ENCODE measurements at places on chromosomes 12 and 14.
A peak's percentile ranks its signal among the peaks of the same experiment; 100 is the strongest.

GRCh38 chr12:90618586-90618985 is 336.4 kb downstream of the CCER1 start:
- no peak for DNase-seq

DNA sequence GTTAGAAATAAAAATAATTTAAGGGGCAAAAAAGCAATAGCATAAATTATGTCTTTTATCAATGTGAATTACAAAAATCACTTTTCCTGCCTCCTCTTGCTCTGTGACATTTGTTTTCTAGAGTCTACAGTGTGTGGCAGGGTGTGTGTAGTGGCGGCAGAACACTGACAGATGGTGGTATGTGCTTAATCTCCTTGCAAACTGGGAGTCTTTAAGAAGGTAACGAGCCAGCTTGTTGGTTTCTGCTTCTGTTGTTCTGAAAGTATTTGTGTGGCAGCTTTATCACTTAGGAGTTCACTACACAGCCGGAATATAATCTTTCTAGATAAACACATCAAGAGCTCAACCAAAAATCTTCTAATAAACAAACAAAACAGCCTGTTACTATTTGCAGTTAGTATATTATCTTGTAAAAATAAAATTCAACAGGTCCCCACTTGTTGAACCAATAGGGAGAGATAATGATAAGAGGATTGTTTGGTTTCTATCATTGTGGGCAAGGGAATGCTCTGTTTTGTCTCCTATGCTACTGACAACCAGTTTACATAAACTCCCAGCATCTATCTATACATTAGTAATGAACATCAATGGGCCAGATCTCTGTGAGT is 13.0 kb downstream of the CDKL1 start:
- no peak for DNase-seq

GRCh38 chr14:94644102-94644535 is 31.9 kb downstream of the SERPINA3 start:
- DNase-seq = no peak

GRCh38 chr12:121013715-121014114 is 2.6 kb downstream of the C12orf43 start:
- no peak for DNase-seq

DNA sequence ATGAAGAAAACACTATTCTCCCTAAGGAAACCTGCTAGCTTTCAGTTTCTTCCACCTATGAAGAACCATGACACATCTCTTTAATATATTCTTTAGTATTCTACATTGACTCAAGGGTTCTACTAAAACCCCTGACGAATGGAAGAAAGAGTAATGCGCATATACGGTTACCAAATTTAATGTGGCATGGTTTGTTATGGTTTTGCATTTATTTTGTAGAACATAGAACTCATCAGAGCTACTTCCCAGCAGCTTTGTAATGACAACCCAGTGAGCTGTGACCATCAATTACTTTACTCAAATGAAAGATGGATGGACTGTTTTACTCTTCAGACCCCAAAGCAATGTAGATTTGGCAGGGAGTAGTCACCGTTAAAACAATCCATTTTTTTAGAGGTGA is 19.2 kb downstream of the PTHLH start:
- DNase-seq = no peak

DNA sequence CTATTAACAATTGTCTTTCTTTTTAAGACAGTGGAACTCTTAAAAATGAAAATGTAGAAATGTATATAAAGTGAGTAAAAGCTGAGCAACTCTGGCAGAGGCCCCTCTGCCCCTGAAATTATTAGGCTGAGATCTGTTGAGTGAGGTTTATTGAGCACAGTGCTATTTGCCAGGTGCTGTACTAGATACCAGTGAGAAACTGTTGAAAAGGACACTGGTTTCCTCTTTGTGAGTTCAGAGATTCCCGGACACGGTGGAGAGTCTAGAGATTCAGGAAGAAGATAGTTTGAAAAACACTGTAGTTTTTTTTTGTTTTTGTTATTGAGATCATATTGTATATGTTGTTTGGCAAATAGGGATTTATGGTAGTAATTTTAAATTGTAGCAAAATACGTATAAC is 11.2 kb downstream of the ACVR1B start:
- DNase-seq = no peak

DNA sequence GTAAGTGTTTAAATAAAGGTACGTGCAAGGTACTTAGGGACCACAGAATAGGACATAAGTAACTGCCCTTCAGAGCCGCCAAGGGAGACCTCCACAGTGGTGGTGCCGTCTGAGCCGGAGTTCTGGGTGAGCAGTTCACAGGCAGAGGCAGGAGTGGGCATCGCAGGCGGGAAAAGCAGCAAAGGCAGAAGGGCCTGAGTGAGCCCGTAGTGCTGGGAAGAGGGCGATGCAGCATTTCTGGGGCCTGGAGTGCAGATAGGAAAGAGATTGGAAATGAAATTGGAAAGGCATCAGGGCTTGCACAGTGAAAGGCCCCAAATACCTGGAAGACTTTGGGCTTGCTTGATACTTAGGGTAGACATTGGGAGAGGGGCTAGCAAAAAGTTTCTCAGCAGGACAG is 32.9 kb downstream of the EVL start:
- DNase-seq = no peak

DNA sequence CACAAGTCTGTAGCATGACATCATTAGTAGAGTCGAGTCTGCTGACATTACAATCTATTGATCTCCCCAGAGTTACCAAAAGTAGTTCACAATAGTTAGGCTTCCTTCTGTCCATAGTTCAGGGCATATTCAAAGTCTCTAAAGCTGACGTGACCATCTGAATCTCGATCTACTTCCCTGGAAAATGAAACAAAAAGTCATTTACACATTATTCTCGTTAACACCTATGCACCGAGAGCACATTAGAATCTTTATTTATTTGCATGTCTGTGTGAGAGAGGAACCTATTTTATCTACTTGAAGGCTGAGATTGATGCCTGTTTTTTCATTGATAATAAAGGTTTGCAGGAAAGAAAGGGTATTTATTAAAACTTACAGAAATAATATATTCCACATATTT is 157.4 kb downstream of the EFCAB11 start:
- no peak for DNase-seq

- DNase-seq = no peak
Observed at GRCh38 chr14:37202812-37203211, 5.1 kb downstream of the MIPOL1 start.

DNA sequence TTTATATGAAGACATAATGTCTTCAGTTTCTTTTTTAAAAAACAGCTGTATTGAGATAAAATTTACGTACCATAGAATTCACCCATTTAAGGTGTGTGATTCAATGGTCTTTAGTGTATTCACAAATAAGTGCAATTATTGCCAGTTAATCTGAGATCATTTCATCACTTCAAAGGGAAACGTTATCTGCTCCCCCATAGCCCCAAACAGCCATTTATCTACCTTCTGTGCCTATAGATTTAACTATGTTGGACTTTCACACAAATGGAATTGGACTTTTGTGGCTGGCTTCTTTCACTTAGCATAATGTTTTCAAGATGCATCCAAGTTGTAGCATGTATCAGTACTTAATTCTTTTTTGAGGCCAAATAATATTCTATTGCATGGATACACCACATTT is 9.7 kb downstream of the PNP start:
- DNase-seq = no peak

DNA sequence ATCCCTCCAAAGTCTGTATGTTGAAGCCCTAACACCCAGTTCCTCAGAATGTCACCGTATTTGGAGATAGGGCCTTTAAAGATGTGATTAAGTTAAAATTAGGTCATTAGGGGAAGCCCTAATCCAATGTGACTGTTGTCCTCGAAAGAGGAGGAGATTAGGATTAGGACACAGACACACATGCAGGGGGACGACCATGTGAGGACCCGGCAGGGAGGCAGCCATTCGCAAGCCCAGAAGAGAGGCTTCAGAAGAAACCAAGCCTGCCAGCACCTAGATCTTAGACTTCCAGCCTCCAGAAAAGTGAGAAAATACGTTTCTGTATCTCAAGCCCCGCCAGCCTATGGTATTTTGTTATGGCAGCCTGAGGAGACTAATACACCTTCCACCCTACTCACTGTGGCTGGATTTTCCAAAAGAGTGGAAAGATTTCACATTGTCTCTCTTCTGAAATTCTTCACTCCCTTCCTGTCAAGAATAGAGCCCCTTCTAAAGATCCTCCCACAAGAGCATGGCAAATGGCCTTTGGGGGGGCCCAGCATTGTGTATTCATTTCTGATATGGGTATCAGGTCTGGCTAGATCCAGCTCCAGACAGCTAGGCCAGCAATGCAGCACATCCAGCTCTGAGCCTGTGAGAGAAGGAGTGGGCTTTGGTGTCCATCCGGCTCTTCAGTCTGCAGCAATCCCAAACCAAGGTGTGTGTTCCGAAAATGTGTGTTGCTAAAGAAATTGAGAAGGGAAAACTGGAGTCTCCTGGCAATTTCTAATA is 15.4 kb upstream of the UBC start:
- no peak for DNase-seq

DNA sequence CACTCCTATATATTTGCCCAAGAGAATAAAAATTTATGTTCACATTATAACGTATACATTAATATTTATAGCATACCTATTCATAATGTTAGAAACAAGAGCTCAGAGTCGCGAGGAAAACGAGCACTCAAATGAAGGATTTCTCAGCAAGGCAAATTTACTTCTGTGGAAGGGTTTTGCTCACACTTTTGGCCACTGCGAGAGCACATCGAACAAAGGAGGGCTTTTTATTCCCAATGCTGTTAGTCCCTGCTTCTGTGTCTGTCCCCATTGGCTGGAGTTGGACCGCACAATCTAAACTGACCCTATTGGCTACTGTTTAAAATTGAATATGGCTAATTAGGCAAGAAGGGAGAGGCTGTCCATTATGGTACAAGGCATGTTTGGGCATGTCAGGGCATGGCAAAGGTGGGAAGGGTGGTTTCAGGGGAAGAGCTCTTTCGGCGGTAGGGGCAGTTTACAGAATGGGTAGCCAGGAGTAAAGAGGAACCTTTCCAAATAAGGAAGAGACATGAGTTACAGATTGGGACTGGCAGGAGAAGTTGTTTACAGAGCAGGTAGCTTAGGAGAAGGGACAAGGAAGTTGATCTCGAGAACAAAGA is 702.9 kb downstream of the TRHDE start:
- no peak for DNase-seq

DNA sequence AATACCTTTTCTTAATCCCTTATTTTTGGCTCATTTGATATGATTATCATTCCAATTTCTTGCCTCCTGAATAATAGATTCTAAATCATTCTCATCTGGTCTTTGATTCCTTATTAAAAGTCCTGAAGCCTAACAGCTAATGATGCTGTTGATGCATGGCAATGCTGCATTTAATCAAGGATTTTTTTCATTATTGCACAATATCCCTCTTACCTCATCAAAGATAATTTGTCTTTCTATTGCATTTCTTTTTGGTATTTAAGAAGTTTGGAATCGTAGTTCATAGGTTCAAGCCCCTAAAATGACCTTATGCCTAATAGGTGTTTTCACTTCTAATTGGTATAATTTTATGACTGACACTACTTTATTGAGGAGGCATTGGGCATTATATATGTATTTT is 648.2 kb upstream of the STXBP6 start:
- no peak for DNase-seq

DNA sequence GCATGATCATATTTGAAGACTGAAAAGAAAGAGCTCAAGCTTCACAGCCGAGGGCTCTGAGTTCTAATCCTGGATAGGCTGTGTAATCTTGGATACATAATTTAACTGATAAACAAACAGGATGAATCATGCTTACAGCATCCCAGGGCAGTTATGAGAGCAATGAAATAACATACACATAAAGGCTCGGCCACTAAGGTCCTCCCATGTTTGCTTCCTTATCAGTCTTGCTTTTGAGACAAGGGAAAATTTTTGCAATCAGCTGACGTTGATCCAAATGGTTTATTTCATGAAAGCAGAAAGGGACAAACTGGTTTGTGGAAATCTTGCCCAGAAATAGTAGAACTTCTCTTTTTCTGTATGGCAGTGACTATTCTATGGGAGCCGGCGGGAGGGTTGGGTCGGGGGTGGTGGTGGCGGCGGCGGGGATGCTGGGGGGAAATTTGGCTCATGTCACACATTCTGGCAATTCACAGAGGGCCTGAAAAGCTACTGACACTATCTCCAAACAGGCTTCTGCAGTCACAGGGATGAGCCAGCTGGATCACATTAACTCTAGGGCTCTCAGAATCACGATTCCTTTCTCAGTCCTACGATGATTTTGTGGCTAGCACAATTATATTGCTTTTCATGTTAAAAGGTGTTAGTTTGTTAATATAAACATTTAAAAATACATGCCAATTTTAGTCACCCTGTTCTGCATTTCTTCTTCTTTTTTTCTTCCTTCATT is 124.5 kb downstream of the SLC8A3 start:
- DNase-seq = no peak

GRCh38 chr12:100672075-100672592 is 98.7 kb downstream of the GAS2L3 start:
- peak; percentile 23 for DNase-seq

- DNase-seq = no peak
Observed at GRCh38 chr12:5027046-5027821, 16.4 kb upstream of the KCNA5 start.

GRCh38 chr12:54065677-54066076 is 12.0 kb downstream of the HOXC4 start:
- DNase-seq = no peak

DNA sequence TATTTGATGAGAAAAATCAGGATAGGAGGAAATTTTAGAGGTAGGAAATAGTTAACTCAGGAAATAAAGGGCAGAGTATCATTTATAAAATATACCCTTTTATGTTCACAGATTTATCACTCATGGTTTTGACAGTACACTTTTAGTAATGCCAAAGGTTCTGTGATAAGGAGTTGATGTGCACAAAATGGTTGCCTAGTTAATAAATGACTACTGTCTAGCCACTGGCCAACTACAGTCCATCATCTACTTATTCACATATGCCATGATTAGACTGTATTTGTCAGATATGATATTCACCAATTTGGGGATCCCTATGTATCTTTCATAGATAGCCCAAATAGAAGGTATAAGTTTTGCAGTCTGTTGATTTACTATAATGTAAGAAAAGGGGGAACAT is 19.2 kb upstream of the GXYLT1 start:
- DNase-seq = no peak

DNA sequence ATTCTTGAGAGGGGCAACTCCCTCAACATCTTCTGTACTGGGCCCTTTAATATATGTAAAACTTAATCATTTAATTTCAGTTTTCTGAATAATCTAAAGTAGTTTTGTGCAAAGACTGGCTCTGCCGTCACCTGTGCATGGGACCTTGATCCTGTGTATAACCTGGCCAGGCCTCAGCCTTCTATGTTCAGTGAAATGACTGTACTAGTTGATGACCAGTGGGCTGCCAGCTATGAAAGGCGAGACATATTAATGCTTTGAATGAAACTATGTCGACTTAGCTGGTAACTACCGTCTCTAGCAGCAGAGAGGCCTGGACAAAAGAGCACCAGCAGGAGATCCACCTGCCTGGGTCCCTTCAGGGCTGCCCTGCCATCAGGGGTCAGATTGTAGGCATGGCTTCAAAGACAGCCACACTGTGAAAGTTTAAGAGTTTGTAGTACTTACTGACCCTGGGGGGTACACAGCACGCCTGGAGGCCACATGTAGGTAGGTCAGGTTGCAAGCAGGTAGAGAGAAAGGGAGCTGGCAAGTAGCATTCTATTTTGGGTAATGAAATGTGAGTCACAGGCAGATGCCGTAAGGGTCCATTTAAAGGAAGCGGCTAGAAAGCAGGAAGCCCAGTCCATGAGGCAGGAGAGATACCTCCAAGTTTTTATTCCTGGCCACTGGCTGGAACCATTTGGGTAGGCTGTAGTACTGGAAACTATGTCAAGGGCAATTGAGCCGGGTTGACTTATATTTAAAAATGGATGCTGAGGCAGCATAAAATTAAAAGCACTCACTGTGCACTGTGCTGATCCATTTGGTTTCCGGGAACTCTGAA is 77.2 kb downstream of the BHLHE41 start:
- no peak for DNase-seq

GRCh38 chr12:127342861-127343260 is 924.1 kb upstream of the TMEM132C start:
- DNase-seq = no peak
